ENCODE measurements at places on chromosomes 11 and 22.

DNA sequence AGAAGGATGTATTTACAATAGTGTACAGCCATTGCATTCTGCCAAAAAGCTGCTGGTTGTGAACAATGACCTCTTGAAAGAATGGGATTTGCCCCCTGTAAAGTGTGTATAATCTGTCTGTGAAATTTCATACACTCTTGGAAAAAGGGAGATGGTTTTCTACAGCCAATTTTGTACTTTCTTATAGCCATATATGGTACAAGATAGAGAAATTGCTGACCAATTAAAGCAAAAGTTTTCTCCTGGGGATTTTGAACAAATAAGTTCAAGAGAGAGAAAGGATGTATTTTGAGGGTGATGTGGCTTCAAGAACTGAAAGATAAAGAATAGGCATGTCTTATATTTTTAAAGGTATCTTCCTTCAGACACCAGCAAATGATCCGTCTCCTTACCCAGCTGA, 211.0 kb downstream of the NAV2 start:
- no peak for DNase-seq

GRCh38 chr11:117146521-117146920, 2.4 kb downstream of the PAFAH1B2 start:
- no peak for DNase-seq

- no peak for DNase-seq
Observed at GRCh38 chr11:130420478-130421198, 7.8 kb downstream of the ADAMTS8 start.

DNA sequence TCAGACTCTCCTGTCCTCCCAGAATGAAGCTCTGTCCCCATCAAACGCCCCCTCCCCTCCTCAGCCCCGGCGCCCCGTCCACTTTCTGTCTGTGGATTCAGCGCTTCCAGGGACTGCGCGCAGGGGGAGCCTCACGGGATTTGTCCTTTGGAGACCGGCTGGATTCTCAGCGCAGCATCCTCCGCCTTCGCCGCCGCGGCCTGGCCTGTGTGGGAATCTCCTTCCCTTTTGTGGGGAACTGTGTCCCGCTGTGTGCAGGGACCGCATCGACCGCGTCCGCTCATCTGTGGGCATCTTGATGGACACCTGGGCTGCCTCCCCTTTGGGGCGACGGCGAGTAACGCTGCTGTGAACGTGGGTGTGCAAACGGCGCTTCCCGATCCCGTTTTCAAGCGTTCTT, 1.1 kb upstream of the SCT start:
- no peak for DNase-seq

DNA sequence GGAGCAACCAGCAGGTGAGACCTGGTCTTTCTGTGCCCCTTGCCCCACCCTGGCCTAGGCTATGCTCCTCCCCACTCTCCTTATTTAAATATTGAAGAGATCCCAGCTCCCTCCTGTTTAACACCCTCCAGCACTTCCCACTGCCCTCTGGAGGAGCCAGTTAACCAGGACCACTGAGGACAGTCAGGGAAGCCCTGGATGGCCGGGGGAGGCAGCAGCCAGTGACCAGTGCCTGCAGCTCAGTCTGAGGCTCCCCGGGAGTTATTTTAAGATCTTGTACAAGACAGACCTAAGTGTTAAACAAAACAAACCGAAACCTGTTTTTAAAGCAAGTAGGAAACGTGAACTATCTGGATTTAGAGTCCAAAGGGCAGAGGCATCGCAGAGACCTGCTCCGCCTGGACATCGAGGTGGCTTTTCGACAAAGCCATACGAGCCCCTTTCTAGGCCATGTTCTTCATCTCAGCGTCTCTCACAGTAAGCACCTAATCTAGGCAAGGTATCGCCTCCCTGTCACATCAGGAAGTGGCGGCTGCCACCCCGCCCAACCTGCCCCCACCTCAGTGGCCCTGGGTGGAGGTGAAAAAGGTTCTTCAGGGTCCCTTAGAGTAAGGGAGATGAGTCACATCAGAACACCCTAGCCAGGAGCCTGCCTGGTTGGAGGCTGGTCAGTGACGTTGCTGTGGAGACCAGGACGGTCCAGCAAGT, 35.2 kb downstream of the TRMU start:
- DNase-seq: no peak

- DNase-seq: no peak
Observed at GRCh38 chr11:122179961-122180834, 64.2 kb upstream of the BLID start.

- no peak for DNase-seq
Observed at GRCh38 chr11:83181815-83182214, 11.7 kb upstream of the ANKRD42 start.

GRCh38 chr22:29780748-29781676, 13.8 kb downstream of the UQCR10 start:
- DNase-seq: no peak

DNA sequence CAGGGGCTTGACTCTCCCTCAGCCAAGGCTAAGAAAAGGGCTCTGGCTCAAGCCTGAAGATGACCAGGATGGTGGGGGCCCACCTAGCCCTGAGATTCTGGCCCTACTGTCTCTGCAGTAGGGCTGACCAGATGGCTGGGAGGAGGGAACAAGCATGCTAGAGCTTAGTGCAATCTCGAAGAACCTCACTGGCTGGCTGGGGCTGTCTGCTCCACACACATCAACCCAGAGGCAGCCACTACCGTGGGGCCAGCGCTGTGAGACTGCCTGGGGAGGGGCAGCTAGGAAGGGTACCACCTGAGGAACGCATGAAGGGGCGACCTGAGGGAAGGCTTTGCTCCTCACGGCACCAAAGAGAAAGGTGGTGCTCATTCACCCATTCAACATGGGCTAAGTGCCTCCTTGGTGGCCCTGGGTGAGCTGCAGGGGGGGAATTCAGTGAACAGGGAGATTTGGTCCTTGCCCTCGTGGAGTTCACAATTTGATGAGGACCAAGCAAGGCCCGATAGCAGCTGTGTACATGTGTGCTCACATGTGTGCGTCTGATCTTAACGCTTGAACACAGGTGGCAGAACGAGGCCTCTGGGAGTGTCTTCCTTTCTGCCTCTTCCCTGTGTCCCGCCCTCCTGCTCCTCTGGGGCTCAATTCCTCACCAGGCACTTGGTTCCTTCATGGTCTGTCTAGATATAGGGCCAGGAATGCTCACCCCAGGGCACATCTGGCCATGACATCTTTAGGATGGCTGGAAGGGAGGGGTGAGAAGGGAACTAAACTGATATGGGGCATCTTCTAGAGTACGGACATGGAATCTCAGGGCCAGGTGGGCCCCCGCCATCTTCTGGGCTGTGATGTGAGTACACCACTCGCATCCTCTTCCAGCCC, 102.3 kb upstream of the PITPNB start:
- DNase-seq: no peak

GRCh38 chr11:109377039-109377742, 44.8 kb upstream of the C11orf87 start:
- DNase-seq: no peak

GRCh38 chr11:83922318-83922717, 636.2 kb upstream of the CCDC90B start:
- no peak for DNase-seq

DNA sequence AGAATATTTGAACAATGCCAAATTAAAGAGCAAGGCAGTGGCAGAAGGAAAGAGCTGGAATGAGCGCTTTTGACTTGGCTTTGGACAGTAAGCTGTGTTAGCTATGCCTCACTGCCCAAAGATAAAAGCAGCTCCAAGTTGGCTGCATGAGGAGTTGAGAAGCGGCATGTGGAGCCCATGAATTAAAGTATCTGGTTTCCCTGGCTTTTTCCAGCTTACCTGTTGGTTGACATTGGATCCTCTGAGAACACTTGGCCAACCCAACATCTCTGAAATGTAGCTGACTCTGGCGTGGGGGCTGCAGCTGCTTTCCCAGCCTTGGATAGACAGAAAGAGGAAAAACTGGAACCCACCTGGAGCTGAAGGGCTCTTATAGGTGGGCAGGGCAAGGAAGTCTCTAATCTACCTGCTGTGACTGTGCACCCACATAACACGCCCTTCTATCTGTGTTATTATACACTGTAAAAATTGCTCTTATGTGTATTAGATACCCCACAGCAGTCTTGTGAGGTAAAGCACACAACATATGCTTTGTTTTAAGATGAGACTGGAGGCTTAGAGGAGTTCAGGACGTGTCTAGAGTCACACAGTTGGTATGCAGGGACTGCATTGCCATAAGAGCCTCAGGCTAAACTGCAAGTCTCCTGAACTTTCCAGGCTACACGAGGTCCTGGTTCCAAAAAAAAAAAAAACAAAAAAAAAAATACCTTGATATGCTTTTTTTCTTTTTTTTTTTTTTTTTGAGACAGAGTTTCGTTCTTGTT, 5.8 kb downstream of the UBASH3B start:
- DNase-seq: no peak

GRCh38 chr11:44577231-44577830, 11.9 kb downstream of the CD82 start:
- no peak for DNase-seq

Data from anterior cingulate cortex (tissue), 58 donors.